ENCODE measurements at places on chromosomes 7 and 10. TPM values are rescaled to one million over a fixed set of nuclear protein-coding genes. Genes with fewer than 3 reads are reported as not detected.

DNA sequence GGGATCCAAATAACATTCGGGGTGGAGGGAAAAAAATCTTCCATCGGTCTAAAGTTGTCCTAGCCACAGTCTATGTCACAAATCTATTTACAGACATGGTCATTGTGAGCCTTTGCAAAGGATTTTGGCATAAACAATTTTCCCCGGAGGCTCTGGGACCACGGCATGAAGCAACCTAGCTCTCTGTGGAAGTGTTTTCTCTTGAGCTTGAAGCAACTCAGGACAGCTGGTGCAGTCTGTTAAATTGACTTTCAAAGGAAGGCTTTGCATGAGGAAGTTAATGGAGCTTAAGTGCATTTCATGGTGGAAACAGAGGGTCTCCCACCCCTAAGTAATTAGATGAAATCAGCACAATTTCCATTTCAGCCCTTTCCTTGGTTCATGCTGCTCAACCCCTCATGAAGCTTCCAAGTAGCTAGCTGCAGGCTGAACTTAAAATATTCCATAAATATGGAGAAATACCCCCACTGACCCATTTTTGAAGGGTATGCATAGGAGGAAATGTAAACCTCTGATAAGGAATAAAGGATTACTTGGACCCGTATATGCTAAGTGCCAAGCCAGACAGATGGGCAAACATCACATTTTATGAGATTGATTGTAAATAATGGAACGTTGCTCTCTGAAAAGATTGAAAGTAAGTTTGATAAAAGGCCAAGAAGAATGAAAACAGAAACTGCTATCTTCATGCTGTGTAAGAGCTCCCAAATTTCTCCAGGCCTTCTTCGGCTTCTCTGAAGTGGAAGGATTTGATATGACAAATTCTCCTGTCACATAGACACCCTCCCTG lies 39.9 kb downstream of the CCDC3 start:
- no peak overlapping the region for H3K4me3 ChIP-seq
- no peak overlapping the region for H3K27ac ChIP-seq
- no peak for DNase-seq
- H3K4me1 ChIP-seq = peaks cover 2% of the 10 kb centered on the region

- H3K27me3 ChIP-seq = no peaks in the 10 kb centered on the region
- no peaks in the 10 kb centered on the region for H3K4me1 ChIP-seq
- peaks cover 2% of the 10 kb centered on the region for H3K36me3 ChIP-seq
- no peak overlapping the region for H3K4me3 ChIP-seq
- no peak overlapping the region for H3K27ac ChIP-seq
Observed at GRCh38 chr10:118017850-118018249, 28.9 kb downstream of the RAB11FIP2 start.

DNA sequence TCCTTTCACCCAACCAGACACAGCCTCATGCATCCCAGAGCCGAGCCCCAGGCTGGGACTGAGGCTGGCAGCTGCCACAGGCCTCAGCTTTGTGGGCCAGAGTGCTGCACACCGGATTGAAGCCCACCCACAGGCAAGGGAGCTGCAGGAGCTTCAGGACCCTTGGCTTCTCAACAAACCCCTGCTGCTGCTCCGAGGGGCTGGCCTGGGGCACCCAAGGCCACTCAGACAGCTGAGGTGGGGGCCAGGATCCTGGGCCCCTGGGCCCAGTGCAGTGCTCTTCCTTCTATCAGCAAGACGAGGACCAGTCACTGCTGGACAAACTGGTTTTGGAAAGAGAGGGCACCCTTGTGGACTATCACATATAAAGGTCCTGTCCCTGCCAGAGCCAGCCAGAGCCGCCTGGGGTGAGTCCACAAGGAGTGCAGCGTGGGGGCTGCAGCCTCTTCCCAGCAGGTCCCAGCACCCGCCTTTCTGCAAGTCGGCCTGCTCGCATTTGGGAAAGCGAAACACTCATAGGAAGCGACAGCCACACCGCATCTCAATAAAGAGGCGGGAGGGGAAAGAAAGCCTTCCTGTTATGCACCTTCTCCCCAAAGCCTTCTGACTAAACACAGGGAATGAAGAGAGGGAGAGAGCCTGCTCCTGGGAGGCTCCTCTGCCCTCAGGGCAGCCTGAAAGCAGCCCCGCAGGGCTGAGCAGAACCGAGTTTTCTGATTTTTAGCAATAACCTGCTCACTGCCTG lies 9.5 kb upstream of the TCERG1L start:
- H3K4me3 ChIP-seq = no peak overlapping the region
- no peaks in the 10 kb centered on the region for H3K36me3 ChIP-seq
- no peak overlapping the region for H3K27ac ChIP-seq

DNA sequence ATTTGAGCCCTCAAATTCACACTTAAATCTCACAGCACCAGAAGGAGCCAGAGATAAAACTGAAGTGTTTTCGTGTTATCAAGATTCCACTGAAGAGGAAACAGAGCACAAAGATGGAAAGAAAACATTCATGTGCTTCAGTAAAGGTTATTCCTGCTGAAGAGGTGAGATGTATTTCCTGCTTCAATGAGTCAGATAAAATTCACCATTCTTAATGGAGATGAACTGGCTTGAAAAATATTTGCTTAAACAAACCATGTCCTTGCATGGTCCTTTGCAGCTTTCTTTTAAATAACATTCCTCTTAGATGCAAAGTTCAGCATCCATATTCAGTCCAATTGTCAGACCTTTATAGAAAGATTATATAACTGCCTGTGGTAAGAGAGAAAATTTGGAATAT lies 294.2 kb downstream of the IPMK start:
- no peaks in the 10 kb centered on the region for H3K27me3 ChIP-seq
- DNase-seq = no peak
- H3K36me3 ChIP-seq = no peaks in the 10 kb centered on the region
- H3K27ac ChIP-seq = no peak overlapping the region

GRCh38 chr7:82953324-82954027 lies 209.2 kb downstream of the PCLO start:
- no peaks in the 10 kb centered on the region for H3K4me1 ChIP-seq
- no peak overlapping the region for H3K27ac ChIP-seq
- H3K36me3 ChIP-seq = no peaks in the 10 kb centered on the region
- no peak for DNase-seq
- H3K27me3 ChIP-seq = no peaks in the 10 kb centered on the region

The CDC14C gene
- not detected for total RNA-seq

The ADRB1 gene
- 0.12 TPM for total RNA-seq

The TAC1 gene
- total RNA-seq = not detected

Measured in aorta (tissue), 5 donors.